Mesendoderm (in vitro differentiated cells): ENCODE measurements at places on chromosomes 16 and 17.

DNA sequence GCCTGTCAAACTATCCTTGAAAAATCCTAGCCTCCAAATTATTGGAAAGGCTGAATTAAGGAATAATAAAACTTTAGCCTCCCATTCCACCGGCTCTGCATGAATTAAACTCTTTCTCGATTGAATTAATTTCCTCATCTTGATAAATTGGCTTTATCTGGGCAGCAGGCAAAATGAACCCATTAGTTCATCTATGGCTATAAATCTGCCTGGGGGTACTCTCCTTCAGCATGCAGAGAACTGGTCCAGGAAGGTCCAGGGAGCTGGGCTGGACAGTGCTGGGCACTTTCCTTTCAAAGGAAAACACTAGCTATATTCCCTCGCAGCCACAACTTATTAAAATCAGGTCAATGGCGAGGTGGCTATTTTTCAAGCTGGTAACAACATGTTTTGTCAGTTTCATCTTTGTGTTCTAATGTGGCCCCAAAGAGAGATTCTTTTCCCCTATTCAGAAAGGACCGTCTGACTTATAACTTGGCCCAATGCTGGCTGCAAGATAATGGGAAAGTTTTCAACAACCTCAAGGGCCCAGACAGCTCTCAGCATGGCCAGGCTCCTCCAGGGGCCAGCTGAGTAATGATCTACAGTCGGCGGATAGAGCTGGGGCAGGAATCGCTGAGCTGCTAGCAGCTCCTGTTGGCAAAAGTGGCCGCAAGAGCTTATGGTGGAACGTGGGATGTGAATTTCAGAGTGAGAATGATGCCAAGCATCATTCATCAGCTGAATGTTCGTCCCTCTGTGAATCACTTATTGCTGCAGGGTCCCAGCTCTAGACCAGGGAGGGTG is 326.9 kb downstream of the SLC39A11 start:
- DNase-seq, result no peak

GRCh38 chr16:88706229-88706964 is at the start of the genes CTU2 and RNF166:
Gene CTU2 (plus strand): TSS chr16:88706503. CDS start chr16:88706531, 28 bp downstream.
Gene RNF166 (minus strand): TSS chr16:88706408. CDS start chr16:88706325, 83 bp downstream.
- DNase-seq, result peak; percentile 92

GRCh38 chr17:48478224-48479013 is 48.4 kb upstream of the SKAP1 start:
- DNase-seq, result no peak

GRCh38 chr16:55091213-55091870 is 160.7 kb downstream of the IRX5 start:
- no peak for DNase-seq

- no peak for DNase-seq
Measured at GRCh38 chr16:49510654-49511305, 137.2 kb downstream of the C16orf78 start.

DNA sequence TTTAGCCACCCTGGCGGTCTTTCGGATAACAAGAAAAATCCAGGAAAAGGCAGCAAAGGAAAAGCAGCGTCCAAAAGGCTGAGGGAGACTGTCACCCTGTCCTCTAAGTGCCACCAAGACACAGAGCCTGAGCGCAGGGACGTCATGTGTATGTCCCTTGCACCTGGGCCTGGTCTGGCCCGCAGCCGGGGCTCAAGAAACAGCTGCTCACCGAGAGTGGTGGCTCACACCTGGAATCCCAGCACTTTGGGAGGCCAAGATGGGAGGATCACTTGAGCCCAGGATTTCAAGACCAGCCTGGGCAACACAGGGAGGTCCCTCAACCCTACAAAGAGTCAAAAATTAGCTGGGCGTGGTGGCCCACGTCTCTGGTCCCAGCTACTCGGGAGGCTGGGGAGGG is 9.2 kb upstream of the MEAK7 start:
- no peak for DNase-seq

- no peak for DNase-seq
Measured at GRCh38 chr16:85570735-85571562, 42.2 kb upstream of the GSE1 start.

DNA sequence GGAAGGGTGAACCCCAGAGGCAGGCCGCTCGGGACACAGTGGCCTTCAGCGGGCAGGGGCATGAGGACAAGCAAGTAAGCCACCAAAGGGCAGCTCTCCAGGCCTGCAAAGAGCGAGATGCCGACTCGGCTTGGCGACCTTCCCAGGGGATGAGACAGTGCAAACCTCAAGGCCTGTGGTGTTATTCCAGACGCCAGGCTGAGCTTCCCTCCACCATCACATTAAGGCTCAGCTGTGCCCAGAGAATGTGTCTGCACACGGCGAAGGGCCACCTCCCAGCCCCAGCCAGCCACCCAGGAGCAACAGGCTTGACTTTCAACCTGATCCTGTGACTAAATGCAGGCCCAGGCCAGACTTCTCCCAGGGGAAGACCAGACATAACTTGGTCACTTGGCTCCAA is 251.4 kb downstream of the SOX9 start:
- DNase-seq, result no peak

- DNase-seq, result peak; percentile 65
Measured at GRCh38 chr16:80300876-80301275, 239.9 kb upstream of the DYNLRB2 start.
